ENCODE measurements at places on chromosomes 2 and 18.

DNA sequence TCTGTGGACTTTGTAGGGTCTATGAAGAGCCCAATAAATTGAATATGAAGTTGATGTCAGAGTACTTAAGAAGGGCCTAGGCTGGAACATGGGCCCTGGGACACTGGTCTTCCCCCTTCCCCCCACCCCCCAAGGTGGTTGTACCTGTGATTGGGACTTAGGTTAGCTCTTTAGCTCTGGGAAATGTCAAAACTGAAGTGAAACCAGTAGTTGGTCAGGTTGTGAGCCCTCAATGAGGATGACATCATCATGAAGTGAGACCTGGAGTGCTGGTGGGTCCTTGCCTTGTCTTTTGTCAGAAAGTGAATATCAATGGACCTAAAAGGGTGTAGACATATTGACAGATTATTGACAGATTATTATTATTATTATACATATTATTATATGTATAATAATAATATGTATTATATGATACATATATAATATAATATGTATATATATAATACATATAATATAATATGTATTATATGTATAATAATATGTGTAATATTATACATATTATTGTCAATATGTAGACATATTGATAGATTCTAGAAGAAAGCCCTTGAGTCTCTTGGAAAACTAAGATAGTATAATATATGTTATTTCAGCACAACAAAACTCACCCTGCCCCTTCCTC lies 5.4 kb downstream of the MARS2 start:
- DNase-seq: no peak

GRCh38 chr18:36265015-36265414 lies 32.5 kb upstream of the FHOD3 start:
- no peak for DNase-seq

- peak; percentile 5 for DNase-seq
Measured at GRCh38 chr18:12946549-12947284, 1.1 kb upstream of the SEH1L start.

DNA sequence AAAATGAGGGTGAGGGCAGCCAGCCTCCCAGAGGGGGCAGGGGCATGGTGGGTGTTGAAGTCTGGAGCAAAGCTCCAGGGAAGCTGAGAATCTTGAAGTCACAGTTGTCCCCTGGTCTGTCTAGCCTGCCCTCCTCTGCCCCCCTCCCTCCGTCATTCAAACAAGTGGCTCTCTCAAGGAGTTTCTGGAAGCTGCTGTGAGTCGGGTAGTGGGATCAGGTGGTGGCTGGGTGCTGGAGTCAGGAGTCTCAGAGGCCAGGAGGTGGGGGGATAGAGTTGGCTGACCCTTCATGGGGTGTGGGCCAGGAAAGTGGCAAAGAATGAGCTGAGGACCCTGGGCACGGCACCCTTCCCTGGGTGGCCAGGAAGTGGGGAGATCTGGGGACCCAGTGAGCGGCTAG lies 495 bp upstream of the ASIC4 start:
- DNase-seq: no peak

DNA sequence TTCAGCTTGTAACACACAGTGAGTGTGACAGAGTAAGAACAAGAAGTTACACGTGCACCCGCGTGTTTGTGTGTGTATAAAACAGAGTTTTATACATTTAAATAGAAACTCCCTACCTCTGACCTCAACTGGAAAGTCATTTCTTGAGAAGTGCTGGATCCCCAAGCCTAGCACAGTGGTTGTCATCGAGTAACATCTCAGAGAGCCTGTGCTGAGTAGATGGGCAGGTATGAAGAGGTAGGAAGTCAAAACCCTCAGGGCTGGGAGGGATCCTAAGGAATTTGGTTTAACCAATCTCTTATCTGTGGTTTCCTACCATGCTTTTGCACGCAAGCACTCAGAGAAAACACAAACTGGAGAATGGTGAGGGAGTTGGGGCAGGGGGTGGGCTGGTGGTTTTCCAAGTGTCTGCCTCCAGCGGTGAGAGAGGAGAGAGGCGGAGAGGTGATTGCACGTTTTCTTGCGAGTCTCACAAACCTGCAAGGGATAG lies 9.2 kb downstream of the ACOXL start:
- DNase-seq: no peak

DNA sequence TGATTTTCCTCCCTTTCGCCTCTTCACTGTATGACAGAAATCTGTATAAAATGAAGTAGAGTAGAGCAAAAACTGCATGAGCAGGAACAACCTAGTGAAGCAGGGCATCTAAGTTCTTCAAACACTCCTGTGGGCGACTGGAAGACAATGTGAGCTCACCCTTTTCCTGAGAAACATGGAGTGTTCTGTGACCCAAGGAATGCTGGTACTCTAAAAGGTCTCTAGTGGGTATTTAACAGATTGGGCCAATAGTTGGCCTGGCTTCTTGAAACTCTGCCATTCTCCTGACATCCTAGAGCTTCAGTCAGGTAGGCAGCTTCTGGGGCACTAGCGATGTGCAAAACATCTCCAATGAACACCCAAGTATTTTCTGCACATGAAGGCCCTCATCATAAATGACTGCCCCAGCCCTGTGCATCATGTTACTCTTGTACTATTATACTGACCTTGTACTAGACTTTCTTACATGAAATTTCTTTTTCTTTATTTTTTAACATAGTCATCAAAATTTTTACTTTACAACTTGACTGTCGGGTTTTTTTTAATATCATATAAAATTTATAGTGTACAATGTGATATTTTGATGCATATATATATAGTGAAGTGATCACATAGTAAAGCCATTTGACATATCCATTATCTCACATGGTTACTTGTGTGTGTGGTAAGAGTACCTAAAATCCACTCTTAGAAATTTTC lies 294.6 kb upstream of the SESTD1 start:
- no peak for DNase-seq

GRCh38 chr2:171136024-171136423 lies 24.7 kb downstream of the TLK1 start:
- DNase-seq: no peak

GRCh38 chr2:60438653-60439052 lies 114.8 kb downstream of the BCL11A start:
- no peak for DNase-seq

- DNase-seq: no peak
Measured at GRCh38 chr2:31329081-31329625, 85.4 kb downstream of the XDH start.

DNA sequence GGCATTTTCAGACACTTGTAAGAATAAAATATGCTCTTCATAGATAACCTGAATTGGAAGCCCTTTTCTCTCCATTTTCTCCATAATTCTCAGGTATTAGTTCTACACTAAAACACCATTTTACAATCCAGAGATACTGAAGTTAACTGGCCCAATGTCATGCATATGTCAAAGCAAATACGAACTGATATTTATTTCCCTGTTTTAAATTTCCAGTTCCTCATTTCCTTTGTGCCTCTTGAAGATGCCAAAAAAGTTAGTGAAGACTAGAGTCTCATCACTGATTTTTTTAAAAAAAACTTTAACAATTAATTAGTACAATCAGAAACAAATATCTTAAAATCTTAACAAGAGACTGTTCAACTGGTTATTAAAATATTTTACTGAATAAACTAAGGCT lies 52.8 kb upstream of the ITGB6 start:
- no peak for DNase-seq

DNA sequence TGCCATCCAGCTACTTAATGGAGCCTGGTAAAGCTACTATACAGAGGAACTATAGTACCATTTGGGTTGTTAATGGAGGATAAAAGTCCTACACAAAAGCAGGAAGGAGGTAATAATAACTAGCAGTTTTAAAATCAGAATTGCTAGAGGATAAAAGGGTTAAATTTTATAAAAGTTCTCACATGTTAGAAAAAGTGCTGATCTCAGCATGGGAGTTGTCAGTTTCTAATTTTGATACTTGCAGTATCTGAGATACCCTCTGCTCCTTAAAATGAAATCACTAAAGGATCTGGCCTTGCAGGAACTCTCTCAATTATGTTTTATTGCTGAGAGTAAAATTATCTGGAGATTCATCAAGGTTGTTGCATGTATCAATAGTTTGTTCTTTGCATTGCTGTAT lies 272.2 kb upstream of the GYPC start:
- DNase-seq: no peak

DNA sequence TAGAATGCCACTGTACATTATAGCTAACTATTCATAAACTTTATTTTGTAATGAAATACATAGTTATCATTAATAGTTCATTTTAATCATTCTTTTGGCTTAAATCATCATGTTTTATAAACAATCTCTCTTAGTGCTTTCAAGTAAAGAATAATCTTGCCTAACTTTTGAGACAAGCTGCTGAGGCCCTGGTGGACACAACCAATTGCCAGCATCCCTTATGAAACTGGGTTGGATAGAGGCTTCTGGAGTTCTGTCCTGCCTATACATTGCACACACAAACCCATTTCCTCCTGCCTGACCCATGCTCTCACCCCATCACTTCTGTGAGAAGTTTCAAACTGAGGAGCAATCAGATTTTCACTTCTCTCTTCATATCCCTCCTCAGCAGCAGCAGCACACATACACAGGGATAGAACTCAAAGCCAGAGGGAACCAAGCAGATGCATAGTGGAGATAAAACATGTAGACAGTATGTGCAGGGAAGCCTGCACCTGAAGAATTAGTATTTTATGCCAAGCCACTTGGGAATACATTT lies 450.0 kb upstream of the SLC14A2 start:
- DNase-seq: no peak

DNA sequence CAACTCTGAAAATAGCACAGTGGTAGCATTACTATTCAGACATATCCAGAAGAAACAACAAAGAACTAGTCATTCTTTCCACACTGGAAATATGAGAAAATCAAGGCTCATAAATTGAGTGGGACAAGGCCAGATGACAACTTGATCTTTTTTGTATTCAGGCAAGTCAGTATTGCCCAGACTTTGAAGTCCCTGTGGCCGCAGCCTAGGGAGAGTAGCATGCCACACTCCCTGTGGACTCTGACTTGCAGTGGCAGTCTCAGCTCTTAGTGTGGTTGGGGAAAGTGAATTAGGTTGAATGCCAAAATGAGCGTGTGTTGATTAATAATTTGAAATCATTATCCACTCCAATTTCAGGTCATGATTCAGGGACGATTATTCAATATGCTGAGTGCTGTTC lies 53.8 kb upstream of the TMEM177 start:
- DNase-seq: no peak

- DNase-seq: no peak
Measured at GRCh38 chr2:215693193-215693998, 257.5 kb upstream of the FN1 start.

DNA sequence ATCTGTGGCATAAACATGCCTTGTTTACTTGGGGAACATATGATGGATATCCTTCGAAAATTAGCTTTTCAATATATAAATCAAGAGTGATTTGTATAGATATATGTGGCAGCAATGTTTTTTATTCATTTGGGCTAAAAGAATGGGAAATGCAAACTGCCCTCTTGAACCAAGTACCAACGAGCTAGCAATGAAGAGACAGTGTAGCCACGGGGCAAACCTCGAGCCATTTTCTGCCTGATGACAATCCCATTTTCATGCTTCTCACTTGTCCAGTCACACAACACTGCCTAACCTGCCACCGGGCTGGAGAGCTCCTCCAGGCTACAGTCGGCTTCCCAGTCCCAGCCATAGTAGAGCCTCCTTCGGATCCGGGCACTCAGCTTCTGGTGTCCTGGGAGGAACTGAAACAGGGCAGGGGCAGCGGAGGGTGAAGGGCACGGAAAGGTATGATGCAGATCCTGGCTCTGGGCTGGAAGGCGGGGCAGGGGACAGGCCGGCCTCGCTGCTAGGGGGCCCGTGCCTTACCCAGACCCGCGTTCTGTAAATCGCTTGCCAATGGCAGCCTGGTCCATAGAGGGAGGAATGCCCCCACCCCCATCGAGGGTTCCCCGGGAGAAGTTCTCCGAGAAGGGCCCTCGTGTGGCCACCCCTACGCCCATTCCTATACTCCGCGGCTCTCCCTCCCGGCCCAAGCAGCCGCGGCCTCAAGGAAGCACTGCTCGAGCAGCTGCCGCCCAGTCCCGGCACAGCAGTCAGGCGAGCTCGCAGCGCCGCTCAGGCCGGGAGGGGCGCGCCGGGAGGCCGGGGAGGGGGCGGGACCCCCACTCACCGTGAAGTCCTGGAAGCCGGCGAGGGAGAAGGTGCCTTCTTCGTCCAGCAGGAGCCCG lies 552 bp downstream of the CNPPD1 start:
- peak; percentile 22 for DNase-seq

GRCh38 chr2:165891345-165891744 lies 62.2 kb downstream of the TTC21B start:
- no peak for DNase-seq

- DNase-seq: no peak
Measured at GRCh38 chr18:44541159-44541558, 139.5 kb upstream of the SETBP1 start.

- DNase-seq: no peak
Measured at GRCh38 chr18:64972545-64972944, 778.3 kb upstream of the CDH7 start.

DNA sequence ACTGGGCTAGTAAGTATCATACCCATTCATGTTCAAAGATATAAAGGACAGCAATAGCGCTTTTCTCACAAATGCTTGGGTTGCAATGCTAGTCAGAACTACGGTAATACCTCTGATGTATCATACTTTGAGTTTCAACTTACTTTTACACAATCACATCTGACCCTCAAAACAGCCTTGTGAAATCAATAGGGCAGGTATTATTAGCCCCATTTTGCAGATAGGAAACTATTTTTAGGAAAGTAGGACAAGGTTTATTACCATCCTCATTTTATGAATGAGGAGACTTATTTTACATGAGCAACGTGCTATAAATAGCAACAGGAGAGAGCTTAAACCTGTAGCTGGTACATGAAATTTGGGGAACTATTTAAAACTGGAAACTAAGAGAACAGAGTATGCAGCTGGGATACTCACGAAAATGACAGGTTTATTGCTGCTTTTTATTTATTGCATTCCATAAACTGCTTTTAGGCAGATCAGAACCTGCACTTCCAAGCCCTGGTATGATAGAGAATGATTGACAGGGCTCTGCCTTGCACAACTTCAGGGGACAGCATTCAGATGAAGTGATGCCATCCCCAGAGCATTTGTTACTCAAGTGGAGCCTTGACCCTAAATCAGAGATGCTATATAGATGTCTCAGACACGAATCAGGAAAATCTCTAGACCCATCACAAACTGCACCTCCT lies 42.4 kb upstream of the PPM1B start:
- DNase-seq: no peak

- DNase-seq: peak; percentile 77
Measured at GRCh38 chr2:29011418-29012060, 30.4 kb downstream of the TOGARAM2 start.

DNA sequence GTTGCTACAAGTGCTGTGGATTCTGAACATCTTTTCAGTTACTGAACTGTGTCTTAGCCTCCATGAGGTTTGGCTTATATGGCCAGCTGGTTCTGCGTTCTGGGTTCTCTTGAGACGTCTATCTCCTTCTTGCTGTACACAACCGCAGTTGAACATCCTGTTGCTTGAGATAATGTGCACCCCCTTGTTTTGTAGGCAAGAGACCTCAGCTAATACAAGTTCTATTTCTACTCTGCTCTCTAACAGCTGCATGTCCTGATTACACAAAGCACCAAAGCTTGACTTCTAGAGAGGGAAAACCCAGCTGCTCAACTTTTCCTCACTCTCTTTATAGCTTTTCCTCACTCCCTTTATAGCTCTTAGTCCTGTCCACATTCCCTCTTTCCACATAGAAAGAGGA lies 176.0 kb downstream of the LTBP1 start:
- DNase-seq: no peak

GRCh38 chr2:70873541-70873940 lies 37.9 kb upstream of the CD207 start:
- DNase-seq: no peak

GRCh38 chr2:111042261-111042660 lies 78.5 kb upstream of the BCL2L11 start:
- no peak for DNase-seq
